Thyroid gland (tissue), 4 donors: ENCODE measurements at places on chromosomes 7 and 10.

DNA sequence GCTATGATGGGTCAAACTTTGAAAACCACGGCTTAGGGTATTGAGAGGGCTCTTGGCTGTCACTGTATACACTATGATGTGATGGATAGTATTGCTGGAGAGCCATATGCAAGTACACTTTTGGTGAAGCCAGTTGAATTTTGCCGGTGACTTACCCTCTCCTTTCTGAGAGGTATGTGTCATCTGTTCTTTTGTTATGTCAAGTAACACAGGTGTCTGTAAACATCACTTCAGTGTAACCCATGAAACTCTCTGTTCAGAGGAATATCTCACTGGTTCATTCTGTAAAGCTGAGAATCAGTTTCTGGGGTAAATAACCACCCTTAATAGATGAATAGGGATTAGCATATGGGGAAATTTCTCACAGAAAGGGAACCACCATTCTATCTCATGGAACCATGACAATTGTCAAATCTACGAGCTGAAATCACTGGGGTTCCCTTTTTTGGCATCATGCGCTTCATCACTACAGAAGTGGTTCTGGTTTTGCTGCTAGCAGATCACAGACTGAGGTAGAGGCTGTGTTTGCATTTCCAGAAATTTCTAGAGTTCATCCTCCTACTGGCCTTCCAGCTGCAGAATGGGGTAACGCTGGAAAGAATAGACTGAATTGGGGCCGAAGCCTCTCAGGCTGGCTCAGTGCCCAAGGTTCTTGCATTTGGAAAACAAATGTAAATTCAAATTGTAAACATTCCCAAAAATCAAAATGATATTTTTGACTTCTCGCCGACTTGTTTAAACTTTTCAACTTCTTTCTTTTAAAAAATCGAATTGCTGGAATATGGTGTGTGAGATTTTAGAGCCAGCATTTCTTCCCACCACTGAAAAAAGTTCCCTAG is 83.3 kb upstream of the CREB5 start:
- no peak for DNase-seq

DNA sequence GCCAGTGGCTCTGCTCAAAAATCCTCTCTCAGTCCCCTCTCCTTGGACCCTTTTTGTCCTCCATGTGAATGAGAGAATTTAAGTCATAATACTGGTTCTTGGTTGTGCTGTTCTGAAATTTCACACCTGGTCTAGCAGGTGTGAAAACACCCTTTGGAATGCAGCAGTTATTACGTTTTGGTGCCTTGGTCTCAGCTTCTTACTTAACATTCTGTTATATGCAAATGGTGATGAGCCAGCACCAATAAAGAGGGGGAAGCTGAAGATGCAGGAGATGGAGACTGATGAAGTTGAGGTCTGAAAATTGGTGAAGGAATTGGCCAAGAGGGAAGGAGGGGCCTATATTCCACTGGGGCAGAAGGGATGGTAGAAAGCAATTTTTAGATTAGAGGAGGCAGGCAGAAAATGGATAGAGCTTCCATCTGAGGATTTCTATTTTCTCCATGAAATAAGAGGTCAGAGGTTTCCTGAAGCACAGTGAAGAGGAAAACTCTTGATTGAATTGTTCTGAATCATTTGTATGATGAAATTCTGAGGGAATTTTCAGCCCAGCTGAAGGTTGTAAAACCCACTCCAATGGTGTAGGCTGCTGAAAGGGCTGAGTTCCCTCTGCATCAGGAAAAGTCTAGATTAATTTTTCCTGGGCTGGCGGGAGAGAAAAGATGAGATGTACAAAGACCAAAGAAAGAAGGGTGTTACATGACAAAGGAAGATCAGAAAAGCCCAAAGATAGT is 94.0 kb upstream of the FAM180A start:
- no peak for DNase-seq

- DNase-seq, result no peak
Measured at GRCh38 chr10:59876695-59877094, 29.7 kb downstream of the CCDC6 start.

- peak; percentile 47 for DNase-seq
Measured at GRCh38 chr10:72954596-72955554, at the start of gene PLA2G12B. Gene PLA2G12B, minus strand, starts transcription at chr10:72954806. Its CDS starts 121 bp downstream, at chr10:72954685.

DNA sequence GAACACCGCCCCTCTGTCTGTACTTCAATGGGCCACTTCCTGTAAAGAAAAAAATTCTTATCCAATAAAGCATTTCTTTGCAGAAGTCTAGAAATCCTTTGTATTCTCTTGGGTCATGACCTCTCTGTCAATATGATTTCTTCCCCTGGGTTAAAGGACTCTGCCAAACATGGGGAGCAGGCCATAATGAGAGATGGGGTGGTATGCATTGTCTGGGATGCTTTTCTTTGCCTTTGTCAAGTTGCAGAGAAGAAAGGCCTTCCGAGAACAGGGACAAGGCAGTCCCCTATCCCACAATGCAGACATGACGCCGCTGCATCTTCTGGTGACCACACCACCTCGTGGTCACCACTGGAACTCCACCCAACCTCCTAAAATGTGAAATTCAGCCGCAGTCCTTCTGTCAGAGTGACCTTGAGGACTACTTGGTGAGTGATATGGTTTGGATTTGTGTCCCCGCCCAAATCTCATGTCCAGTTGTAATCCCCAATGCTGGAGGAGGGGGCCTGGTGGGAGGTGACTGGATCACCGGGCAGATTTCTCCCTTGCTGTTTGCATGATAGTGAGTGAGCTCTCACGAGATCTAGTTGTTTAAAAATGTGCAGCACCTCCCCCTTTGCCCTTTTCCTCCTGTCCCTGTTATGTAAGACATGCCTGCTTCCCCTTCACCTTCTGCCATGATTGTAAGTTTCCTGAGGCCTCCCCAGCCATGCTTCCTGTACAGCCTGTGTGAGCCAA is 15.2 kb upstream of the FRMPD2 start:
- peak; percentile 78 for DNase-seq

DNA sequence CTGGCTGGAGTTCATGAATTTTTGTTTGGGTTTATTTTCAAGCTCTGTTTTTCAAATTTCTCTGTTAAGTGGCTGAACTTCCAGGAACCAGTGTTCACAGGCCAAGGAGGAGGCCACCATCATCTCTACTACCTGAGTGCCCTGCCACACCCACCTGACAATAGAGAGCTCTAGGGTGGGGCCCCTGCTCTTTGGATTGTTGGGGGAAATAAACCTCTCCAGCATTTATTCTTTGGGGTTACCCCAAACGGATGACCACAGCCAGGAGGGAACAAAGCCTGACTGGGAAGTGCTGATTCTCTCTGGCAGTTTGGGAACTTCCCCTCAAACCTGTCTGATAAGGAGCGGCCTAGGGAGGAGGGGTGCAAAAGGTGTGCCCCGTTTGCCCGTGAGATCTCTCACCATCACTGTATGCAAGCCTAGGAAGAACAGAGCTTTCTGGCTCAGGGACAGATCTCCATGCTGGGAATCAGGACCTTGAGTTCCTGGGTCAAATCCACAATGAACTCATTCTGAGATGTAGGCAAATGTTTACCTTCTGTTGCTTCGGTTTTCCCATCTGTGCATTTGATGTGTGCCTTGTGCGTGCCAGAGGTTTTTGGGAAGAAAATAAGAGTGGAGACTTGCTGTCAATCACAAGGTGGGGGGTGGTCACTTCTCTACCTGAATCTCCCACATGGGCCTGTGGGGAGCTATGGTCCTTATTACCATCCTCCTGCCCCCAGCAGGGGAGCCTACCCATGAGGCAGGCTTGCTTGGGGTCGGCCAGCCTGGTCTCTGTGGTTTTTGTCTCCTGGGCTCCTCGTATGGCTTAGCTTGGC is 27.7 kb upstream of the PDCD4 start:
- DNase-seq, result no peak

DNA sequence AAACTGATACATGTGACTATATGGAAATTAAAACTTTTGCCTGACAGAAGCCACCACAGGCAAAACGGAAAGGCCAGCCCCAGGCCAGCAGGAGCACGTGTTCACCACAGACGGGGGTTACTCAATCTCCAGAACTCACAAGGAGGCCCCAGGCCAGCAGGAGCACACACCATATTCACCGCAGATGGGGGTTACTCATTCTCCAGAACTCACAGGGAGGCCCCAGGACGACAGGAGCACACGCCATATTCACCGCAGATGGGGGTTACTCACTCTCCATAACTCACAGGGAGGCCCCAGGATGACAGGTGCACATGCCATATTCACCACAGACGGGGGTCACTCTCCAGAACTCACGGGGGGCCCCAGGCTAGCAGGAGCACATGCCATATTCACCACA is 61.5 kb downstream of the NKX6-2 start:
- DNase-seq, result no peak

DNA sequence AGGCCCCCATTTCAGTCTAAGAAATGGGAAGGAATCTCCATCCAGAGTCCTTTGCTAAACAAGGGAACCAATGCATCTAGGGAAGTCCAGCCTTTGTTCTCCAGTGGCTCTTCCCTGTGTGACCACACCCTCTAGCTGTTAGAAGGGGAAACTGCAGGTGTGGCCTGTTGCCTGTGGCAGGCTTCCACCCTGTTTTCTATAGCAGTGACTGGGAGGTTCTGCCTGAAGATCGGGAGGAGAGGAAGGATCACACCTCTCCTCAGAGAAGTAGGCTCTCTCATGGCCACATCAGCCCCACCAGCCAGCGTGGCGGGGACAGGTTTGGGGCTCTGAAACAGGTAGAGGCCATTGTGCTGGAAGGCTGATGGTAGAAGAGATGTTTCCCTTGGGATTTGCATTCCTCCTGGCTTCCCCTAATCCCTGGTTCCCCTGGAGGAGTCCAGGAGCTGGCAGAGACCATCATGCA is 47.7 kb upstream of the TRIM8 start:
- DNase-seq, result peak; percentile 60

DNA sequence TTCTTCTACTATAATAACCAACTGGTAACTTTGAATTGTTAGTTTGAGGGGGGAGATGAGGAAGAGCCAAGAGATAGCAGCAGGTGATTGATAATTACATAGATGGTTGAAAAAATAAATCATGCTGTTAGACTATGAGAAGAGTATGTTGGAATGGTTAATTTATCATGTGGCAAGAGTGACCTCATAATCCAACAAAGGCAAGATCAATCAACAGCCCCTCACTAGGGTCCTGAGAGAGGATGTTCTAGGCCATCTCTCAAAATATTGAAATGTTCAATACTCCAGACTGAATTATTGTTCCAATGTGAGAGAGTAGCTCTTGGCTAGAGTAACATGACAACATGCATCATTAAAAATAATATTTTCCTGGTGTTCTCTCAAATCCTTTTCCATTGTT is 67.9 kb downstream of the ADD3 start:
- no peak for DNase-seq

- peak; percentile 91 for DNase-seq
Measured at GRCh38 chr10:19815731-19816410, 361 bp upstream of the PLXDC2 start.

DNA sequence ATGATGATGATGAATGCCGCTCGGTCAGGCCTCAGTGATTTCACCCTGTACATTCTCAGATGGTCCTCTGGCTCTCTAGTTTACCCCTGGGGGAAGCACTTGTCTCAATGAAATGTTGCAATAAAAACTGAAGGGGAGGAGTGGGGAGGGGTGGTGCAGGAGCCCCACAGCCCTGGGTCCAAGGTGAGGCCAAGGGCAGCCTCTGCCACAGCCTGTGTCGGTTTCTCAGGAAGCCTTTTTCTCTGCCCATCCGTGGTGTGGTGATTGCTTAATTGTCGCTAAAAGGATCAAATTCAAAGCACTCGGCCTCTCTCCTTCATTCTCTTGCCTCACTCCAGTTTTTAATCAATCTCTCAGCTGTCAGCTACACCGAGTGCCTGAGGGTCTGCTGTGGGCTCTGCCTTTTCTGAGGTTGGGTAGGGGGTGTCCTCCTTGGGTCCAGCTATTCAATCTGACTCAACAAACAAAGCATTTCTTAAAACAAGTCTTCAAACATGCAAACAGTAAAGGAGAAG is 39.1 kb upstream of the HSPA12A start:
- no peak for DNase-seq

- DNase-seq, result no peak
Measured at GRCh38 chr10:1229116-1229515, 172.9 kb downstream of the WDR37 start.

- DNase-seq, result no peak
Measured at GRCh38 chr7:2966466-2967078, 77.1 kb downstream of the CARD11 start.

- peak; percentile 14 for DNase-seq
Measured at GRCh38 chr10:20995123-20995987, 98.2 kb upstream of the NEBL start.

- peak; percentile 43 for DNase-seq
Measured at GRCh38 chr10:73785721-73786511, 510 bp downstream of the ZSWIM8 start.

DNA sequence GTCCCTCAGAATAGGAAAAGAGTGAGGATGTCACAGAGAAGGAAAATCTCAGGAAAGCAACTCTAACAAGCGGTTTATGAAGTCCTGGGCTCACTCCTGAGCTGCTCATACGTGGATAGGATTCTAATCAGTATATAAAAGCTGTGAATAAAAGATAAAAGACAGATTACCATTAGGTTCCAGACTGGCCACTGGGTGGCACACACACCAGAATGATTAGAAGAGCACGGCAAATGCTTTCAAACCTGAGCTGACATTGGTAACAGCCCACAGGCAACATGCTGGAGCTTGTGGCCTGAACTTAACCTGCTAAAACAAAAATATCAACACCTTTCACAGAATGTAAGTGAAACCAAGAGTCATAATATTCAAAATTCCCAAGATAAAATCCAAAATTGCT is 370.8 kb downstream of the GRID1 start:
- peak; percentile 44 for DNase-seq

DNA sequence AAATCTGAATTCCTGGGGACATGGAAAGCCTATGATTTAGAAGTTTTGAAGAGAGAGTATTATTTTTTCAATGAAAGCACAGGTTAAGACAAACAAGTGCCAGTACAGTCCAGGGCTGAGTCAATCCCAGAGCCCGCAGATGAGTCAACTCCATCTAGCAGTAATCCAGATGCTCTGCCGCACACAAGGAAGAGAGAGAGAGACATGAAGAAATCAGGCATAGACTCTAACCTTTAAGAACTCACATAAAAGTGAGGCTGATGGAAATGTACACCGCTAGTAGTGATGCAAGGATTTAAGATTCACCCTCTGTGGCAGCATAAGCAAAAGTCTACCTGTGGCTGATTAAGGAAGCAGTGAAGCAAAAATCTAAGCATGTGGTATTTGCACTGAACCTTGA is 651.5 kb downstream of the TNS3 start:
- peak; percentile 26 for DNase-seq

- DNase-seq, result no peak
Measured at GRCh38 chr7:97022491-97023306, 1.9 kb downstream of the DLX5 start.

GRCh38 chr7:101450064-101450463 is 87.4 kb downstream of the COL26A1 start:
- DNase-seq, result no peak

DNA sequence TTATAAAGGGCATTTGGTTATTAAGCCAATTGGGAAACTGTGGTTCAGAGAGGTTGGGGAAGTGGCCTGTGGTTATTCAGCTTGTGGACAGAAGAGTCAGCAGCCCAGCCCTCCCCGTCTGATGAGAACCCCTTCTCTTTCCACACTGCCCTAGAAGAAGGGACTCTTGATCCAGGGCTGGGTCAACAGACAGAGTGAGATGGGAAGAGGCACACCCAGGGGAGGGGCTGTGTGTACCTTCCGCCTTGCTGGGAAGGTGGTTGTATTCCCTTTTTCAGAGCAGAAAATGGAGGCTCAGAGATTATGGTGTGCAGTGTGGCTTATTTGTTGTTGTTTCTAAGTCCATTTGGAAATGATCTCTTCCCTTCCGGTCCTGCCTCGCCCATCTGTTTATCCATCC is 103.4 kb downstream of the GRK5 start:
- no peak for DNase-seq
